ENCODE measurements at places on chromosomes 16 and 17.
A peak's percentile ranks its signal among the peaks of the same experiment; 100 is the strongest.

- no peak for DNase-seq
Observed at GRCh38 chr16:16938009-16938408, 532.8 kb downstream of the XYLT1 start.

DNA sequence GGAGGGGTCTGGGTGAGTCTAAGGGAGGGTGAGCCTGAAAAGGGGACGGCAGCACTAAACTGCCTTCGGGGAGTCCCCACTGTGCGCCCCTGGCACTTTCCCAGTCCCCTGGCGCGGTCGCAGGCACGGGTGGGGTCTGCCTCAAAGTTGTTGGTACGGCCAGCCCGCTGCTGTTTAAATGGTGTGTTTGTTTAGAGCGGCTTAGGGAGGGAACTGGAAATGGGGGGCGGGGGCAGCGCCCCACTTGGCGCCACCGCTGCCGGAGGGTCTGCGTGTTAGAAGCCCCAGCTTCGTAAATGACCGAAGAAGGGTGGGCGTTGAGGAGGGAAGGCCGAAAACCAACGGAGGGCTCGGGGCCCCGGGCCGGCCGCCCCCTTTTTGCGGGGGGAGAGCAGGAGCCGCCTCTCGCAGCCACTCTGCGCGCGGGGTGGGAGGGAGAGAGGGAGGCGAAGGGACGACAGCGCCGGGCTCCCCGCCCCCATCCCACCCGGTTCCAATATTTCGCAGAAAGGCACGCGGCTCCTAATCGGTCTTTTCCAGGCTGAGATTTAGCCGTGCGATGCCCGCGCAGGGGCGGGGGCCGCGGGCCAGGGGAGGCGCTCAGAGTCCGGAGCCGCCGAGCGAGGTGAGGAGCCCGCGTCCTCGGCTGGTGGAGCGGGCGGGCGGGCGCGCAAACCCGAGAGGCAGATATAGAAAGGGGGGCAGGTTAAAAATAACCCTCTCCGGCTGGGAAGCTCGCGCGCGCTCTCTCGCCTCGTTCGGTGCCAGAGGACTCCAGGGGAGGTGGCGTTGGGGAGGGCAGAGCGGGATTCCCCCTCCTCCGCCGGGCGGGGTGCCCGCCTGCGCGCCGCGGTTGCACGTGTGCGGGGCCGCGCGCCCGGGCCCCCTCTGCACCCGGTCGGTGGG lies 54.9 kb downstream of the SREBF1 start:
- peak; percentile 49 for DNase-seq

GRCh38 chr17:77863814-77864161 lies 94.7 kb upstream of the TNRC6C start:
- no peak for DNase-seq

GRCh38 chr16:87598431-87598830 lies 3.9 kb upstream of the JPH3 start:
- DNase-seq = no peak

DNA sequence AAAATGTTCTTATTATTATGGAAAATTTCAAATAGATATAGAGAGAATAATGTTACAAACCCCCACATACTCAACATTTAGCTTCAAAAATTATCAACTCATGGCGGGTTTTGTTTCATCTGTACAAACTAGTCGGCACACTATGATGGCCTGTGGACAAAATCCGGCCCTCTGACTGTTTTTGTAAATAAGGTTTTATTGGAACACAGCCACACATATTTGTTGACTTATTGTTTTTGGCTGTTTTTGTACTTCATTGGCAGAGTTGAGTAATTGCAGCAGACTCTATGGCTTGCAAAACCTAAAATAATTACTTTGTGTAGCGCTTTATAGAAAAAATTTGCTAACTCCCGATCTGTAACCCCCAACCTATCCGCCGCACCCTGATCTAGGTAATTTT lies 41.4 kb upstream of the CLEC18A start:
- no peak for DNase-seq

- DNase-seq = no peak
Observed at GRCh38 chr16:57739756-57740422, 4.3 kb downstream of the KATNB1 start.

DNA sequence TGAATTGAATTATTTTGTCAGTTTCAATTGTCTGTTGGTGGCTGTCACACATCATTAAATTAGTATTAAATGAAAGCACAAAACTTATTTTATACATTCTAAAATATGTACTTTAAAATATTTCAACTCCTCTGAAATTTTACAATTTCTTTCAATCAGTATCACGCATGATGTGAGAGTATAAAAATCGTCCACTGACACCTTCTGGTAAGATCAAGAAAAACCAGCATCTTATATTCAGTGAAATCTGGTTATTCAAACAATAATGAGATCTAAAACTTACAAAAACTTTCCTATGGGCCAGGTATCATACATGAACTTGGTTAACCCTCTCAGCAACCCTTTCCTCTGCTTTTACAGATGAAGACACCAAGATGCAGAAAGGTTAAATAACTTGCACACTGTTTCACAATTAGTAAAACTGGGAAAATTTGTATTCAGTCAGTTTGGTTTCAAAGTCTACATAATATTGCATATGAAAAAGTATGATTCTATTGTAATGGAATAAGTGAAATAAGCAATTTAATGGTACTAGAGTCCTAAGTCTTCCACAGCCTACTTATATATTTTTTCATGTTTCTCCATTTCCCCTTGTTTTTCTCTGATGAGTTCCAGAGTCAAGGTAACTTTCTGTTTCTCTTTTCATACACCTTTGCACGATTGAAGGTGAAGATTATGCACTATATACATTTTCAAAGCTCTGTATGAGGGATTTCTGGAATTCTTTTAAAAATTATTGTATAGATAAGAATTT lies 58.7 kb downstream of the EFCAB5 start:
- no peak for DNase-seq

GRCh38 chr16:2154533-2155090 lies 970 bp upstream of the TRAF7 start:
- DNase-seq = no peak

- no peak for DNase-seq
Observed at GRCh38 chr16:85535352-85536072, 77.6 kb upstream of the GSE1 start.

DNA sequence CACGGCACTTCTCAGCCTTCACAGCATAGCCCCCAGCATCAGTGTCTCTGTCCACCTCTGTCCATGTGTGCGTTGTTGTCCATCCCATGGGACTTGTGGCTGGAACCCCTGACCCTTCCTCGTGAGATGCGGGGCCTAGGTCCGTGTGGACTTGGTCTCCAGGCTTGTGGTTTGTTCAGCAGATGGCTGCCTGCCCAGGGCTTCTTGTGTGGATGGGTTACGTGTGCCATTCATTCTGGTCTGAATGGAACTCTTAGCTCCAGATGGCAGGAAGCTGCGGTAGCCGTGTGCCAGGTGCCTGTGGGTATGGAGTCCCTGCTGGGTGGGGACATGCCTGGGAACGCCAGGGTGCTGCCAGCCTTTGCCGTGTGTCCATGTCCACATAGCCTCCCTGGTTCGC lies 31.7 kb upstream of the NUDT16L1 start:
- DNase-seq = no peak

- DNase-seq = no peak
Observed at GRCh38 chr16:78326731-78327130, 227.3 kb downstream of the WWOX start.

GRCh38 chr17:74959826-74960515 lies 12.6 kb downstream of the HID1 start:
- DNase-seq = no peak

- DNase-seq = no peak
Observed at GRCh38 chr17:79126139-79126538, 51.5 kb downstream of the ENGASE start.

GRCh38 chr16:74567901-74568300 lies 39.0 kb downstream of the GLG1 start:
- no peak for DNase-seq

- no peak for DNase-seq
Observed at GRCh38 chr17:15485045-15485444, 17.6 kb upstream of the CDRT4 start.

GRCh38 chr17:65588181-65588808 lies 26.8 kb upstream of the AXIN2 start:
- DNase-seq = no peak

DNA sequence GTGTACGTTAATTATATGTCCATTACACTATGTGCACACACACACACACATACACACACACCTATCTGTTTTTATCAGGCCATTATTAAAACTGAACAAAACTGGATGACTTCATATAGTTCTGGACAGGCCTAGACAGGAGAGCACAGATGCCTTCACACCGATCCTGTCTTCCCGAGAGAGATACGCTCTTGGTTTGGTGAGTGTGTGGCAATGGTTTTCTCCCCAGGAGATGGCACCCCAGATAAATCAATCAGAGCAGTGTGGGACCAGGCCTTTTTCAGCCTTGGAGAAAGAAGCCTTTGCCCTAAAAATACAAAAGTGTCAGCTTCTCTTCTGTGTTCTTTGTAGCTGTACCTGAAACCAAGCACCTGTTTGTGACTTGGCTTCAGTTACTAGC lies 83.7 kb downstream of the CPPED1 start:
- no peak for DNase-seq

DNA sequence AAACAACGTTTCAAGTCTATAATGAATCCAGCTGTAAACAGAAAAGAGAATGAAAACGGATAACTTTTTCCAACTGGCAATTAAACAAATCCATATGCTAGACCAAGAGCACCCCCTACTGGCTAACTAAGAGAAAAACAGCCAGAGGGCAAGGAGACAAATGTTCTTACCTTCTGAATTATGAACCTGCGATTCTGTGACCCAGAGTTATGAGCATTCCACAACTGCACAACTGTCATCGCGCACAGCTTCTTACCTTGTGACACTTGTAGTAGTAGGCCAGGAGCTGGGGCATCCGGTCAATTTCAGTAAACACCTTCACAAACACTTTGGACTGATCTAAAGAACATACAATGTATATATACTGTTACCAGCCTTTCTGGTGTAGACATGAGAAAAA lies 18.6 kb downstream of the COG7 start:
- no peak for DNase-seq

- DNase-seq = peak; percentile 81
Observed at GRCh38 chr17:44308320-44308818, at the start of gene RUNDC3A. Gene RUNDC3A, plus strand, starts transcription at chr17:44308601. Its CDS starts 232 bp downstream, at chr17:44308833.

DNA sequence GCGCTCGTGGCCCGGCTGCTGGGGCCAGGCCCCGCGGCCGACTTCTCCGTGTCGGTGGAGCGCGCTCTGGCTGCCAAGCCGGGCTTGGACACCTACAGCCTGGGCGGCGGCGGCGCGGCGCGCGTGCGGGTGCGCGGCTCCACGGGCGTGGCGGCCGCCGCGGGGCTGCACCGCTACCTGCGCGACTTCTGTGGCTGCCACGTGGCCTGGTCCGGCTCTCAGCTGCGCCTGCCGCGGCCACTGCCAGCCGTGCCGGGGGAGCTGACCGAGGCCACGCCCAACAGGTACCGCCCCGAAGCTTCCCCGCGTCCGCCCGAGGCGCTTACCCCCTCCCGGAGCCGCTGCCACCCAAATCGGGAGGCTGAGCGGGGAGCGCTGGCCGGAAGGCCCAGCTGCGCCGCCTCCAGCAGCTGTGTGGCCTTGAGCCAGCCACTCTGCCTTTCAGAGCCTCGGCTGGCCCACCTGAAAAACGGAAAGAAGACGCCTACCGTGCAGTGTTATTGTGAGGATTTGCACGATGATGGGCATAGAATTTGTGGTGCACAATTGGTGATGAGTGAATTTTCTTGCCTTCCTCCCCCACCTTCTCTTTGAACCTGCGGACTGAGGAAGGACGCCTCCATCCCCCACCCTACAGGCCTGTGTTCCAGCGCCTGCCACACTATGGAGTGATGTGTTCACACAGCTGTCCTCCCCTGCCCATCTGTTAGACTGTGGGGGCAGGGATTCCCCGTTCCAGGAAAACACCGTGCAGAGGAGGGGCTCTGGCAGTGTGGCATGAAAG lies 523 bp downstream of the NAGLU start:
- DNase-seq = peak; percentile 71

DNA sequence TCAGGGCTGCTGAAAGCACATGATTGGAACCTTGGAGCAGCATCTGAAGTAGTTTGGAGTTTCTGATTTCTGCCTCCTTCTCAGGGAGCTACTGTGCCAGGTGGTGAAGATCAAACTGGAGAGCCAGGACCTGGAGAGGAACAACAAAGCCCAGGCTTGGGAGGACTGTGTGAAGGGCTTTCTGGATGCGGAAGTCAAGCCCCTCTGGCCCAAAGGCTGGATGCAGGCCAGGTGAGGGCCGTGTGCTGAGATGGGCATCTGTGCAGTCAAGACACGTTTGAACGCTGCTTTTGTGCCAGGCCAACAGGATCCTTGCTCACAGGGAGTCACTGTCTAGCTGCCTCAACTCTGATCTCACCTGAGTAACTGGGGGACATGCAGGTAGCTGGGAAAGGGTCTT lies 23.8 kb downstream of the UBN1 start:
- no peak for DNase-seq

- peak; percentile 32 for DNase-seq
Observed at GRCh38 chr17:43907998-43908721, 824 bp upstream of the MPP2 start.

- no peak for DNase-seq
Observed at GRCh38 chr17:82001571-82002056, 21.1 kb downstream of the CENPX start.

GRCh38 chr17:81082177-81083073 lies 47.5 kb downstream of the BAIAP2 start:
- no peak for DNase-seq

DNA sequence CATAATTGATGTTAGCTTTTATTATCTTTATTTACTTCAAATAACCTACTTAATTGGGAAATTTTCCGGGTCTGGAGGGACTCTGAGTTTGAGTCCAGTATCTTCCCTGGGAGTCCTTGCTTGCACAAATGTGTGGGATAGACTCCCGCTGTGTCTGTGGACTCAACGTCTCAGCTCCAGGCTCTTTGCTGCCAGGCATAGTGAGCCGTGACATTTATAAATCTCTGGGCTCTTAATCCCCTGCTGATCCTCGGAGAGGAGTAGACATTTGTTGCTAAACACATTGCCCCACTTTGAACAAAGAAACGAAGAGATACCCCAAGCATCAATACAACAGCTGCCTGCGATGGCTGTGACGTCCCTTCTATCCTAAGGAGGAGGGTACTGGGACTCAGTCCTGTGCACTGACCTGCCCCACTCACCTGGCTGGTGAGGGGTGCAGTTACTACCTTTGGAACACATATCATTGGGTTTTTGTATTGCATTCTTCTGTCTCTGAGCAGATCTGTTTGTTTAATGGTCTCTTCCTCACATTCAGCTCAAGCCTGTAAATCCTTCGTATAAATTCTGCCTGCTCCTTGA lies 316.9 kb downstream of the HAPSTR1 start:
- no peak for DNase-seq

DNA sequence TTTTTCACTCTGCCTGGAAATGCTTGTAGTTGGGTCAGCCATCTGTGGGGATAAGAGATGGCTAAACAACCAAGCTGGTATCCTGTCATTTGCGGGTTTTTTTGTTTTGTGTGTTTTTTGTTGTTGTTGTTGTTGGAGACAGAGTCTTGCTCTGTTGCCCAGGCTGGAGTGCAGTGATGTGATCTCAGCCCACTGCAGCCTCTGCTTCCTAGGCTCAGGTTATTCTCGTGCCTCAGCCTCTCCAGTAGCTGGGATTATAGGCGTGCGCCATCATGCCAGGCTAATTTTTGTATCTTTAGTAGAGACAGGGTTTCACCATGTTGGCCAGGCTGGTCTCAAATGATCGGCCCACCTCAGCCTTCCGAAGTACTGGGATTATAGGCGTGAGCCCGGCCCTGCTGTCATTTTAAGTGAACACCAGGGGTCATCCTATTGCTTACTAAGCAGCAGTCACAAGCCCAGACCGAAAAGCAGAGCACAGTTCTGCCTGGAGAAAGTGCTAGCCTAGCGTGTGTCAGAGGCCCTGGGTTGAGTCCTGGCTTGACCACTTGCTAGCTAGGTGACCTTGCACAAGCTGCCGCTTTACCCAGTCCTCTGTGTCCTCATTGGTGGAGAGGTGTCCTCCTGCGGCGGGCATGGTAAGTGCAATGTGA lies 4.6 kb downstream of the SMCR8 start:
- DNase-seq = no peak

Data from substantia nigra (tissue), 51 donors.